Activated CD4-positive, alpha-beta T cell treated with anti-CD3 and anti-CD28 coated beads, Interleukin-2, amount 50 U/mL, for 24 hours (primary cell): ENCODE measurements at places on chromosomes 1 and 21.

DNA sequence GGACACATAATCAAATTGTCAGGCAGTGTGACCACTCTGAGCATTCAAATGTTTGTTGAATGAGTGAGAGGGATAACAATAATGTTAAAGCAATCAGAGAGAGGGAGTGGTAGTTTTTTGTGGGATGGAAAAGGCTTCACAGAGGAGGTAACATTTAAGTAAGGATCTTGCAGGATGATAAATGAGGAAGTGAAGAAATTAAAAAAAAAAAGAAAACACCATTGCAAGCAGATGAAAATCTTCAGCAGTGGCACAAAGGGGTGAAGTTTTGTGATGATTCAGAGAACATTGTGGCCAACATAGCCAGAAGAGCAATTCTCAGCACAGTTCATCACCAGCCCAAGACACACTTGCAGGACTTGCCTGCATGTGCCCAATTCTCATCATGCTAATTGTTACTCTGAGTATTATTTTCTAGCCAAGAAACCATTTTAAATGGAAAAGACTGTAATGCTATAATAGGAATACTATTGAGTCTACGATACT is 35.0 kb downstream of the OVGP1 start:
- DNase-seq, result no peak

DNA sequence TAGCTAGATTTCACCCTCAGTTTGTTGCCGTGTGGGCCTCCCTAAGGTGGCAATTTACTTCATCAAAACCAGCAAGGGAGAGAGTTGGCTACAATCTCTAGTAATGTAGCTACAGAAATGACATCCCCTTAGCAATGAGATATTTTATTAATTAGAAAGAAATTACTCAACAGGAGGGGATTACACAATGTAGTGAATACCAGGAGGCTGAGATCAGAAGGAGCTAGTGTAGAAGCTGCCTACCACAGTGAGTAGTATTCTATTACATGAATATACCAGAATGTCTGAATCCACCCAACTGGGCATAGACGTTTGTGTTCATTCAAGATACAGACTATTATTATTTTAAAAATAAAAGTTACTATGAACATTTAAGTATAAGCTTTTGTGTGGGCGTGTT is 868.2 kb upstream of the CXADR start:
- no peak for DNase-seq

DNA sequence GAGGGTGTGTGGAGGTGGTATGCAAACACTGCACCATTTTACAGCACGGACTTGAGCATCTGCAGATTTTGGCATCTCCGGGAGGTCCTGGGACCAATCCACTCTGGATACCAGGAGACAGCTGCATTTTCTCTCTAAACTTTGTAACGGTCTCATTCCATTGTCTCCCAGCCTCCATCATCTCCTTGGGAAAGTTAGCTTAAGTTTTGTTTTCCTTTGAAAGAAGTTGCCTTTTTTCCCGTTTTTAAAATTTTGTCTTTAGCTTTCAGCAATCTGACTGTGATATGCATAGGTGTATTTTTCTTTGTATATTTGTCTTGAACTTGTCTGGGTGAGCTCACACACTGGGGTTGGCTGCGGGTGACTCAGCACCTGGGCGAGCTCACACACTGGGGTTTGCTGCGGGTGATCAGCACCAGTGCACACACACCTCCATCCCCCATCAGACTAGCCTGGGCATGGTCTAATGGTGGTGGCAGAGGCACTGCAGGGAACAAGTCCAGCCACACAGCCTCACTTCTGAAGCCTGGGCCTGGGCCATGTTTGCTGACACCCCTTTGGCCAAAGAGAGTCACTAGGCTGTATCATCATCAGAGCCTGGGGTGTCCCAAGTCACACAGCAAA is 32.1 kb upstream of the COL18A1 start:
- no peak for DNase-seq

- peak; percentile 52 for DNase-seq
Measured at GRCh38 chr21:45292399-45293219, 4.9 kb upstream of the POFUT2 start.

- DNase-seq, result no peak
Measured at GRCh38 chr1:111509997-111510375, 6.6 kb upstream of the ADORA3 start.

- DNase-seq, result no peak
Measured at GRCh38 chr1:162004441-162004950, 19.2 kb downstream of the OLFML2B start.

- peak; percentile 49 for DNase-seq
Measured at GRCh38 chr21:33266050-33266788, at the start of gene IL10RB. IL10RB (plus strand) TSS chr21:33266367; CDS start chr21:33266466, 99 bp downstream.

- DNase-seq, result no peak
Measured at GRCh38 chr21:29360799-29361765, 62.4 kb downstream of the BACH1 start.

DNA sequence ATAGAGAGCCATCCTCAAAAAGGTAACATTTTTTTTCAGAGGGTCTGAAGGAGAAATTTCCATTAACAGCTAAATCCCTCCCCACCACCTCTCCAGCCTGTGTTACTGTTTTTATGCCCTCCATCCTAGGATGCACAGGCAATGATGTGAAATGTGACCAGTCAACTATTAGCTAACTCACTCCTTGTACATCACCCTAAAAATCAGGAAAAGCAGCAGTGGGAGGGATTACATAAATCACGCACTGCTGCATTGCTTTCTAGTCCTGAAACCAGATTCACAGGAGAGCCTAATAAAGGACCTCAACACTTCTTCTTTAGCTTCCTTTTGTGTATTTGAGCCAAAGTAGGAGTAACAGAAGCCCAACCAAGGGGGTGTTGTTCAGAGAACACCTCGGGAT is 66.3 kb downstream of the LMO4 start:
- DNase-seq, result no peak

DNA sequence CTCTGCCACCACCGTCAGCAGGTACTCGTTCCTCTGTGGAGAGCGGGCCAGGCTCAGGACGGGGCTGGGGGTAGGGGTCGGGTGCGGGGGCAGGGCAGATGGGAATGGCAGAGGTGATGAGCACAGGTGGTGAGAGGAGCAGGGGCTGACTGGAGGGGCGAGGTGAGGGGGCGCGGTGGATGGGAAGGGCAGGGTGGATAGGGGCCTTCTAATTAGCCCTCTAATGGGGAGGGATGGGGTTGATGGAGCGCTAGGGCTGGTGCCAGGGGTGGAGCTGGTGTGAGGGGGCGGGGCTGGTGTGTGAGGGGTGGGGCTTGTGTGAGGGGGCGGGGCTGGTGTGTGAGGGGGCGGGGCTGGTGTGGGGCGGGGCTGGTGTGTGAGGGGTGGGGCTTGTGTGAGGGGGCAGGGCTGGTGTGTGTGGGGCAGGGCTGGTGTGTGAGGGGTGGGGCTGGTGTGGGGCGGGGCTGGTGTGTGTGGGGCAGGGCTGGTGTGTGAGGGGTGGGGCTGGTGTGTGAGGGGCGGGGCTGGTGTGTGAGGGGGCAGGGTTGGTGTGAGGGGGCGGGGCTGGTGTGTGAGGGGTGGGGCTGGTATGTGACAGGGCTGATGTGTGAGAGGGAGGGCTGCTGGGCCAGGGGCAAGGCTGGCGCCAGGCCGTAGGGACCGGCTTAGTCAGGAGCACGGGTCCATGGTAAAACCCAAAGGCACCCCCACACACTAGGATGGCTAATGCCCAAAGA is 5.9 kb downstream of the KRTAP10-1 start:
- no peak for DNase-seq

DNA sequence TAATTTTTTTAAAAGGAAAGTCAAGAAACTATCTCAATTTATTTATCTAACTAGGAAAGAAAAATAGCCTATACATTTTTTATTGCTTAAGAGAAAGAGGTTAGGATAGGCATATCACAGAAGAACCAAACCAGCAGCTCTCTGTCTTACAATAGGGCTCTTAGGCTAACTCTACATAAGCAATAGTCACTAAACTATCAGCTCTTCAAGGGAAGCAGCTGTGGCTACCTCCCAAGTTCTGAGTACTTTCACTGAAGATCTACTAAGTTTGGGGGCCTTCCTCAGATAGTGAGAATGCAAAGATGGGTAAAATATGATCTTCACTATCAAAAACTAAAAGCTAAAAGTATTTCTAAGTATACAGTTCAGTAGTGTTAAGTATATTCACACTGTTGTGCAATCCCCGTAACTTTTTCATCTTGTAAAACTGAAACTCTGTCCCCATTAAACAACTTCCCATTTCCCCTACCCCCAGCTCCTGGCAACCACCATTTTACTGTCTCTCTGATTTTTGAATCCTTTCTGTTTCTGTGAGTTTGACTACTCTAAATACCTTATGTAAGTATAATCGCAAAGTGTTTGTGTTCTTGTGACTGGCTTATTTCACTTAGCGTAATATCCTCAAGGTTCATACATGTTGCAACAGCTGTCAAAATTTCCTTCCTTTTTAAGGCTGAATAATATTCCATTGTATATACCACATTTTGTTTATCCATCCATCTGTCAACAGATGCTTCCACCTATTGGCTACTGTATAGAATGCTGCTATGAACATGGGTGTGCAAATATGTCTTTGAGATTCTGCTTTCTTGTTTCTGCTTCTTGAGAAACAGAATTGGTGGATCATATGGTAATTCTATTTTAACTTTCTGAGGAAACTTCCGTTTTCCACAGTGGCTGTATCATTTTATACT is 73.3 kb downstream of the ACBD6 start:
- no peak for DNase-seq

GRCh38 chr1:214075999-214076707 is 88.4 kb downstream of the PROX1 start:
- DNase-seq, result no peak

DNA sequence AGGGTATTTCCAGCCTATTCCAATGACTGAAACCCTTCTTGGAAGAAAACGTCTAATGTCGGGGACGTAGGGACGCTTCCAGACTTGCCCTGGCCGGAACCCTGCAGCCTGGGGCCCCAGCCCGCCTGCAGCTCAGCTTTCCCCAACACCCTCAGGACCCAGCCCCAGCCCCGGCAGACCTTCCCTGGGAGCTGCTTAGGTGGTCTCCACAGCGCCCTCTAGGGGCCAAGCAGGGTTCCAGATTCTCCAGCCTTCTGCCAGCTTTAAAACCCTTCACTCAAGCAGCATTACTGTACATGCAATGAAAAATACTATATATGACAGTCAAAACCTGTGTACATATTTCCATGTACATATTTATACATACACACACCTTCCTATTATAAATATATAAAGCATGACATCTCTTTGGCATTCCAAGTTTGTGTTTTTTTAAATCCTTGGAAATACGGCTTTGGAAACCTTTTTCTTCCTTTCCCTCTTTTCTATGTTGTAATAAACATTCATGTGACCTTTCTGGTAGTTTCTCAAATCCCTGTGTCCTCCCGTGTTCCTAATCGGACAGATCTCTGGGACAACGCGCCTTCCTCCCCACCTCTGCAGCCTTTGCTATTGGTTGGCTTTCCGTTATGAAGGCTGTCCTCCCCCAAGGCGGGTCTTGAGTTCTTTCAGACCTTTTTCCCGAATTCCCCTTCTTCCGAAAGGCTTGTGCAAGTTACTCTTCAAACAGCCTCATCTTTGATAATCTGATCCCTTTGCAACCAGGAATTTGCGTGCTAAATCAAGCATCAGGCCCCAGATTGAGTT is 60.3 kb downstream of the STUM start:
- DNase-seq, result peak; percentile 44

GRCh38 chr21:17775431-17776126 is 43.6 kb downstream of the C21orf91 start:
- DNase-seq, result no peak

DNA sequence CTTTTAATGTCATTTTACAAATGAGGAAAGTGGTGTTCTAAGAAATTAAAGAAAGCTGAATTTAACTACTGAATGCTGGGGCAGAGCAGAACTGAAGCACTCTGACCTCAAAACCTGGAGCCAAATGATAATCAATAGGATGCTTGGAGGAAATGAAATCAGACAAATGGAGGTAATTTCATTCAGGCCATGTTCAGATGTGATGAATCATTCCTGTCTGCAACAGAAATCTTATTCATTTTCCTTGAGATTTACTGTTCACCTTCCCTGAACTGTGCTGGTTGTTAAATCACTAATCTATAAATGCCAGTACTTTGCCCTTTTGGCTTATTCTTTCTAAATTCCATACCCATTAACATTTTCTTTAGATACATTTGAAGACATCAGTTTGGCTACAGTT is 85.6 kb upstream of the SNX7 start:
- DNase-seq, result no peak

- DNase-seq, result no peak
Measured at GRCh38 chr1:11059155-11059967, 457 bp downstream of the SRM start.

- no peak for DNase-seq
Measured at GRCh38 chr1:205024679-205025078, 18.3 kb upstream of the CNTN2 start.

DNA sequence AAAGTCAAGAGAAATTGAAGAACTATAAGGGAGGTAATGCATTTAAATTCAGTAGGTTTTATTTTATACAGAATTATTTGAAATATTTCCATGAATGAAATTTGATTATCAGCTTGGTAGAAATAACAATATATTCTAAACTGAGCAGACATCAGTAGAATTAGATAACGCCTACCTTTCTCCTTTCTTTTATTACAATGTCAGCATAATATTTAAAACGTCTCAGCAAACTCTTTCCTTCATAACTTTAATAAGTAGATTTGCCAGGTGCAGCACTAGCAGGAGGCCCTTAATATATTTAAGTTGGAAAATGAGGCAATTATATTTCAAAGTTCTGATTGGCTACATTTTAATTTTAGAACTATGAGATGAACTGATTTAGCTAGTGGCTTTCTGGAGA is 298.8 kb downstream of the BRINP3 start:
- DNase-seq, result no peak

- no peak for DNase-seq
Measured at GRCh38 chr1:62438163-62438562, 1.3 kb downstream of the USP1 start.

DNA sequence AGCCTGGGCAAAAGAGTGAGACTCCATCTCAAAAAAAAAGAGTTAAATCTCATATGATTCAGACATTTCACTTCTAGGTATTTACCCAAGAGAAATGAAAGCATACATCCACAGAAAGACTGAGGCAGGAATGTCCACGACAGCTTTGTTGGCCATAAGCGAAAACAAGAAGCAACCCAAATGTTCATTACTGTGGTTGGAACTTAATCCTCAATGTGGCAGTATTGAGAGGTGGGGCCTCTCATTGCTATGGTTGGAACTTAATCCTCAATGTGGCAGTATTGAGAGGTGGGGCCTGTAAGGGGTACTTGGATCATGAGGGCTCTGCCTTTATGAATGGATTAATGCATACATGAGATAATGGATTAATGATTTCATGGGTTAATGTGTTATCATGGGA is 15.2 kb downstream of the C21orf58 start:
- DNase-seq, result no peak

DNA sequence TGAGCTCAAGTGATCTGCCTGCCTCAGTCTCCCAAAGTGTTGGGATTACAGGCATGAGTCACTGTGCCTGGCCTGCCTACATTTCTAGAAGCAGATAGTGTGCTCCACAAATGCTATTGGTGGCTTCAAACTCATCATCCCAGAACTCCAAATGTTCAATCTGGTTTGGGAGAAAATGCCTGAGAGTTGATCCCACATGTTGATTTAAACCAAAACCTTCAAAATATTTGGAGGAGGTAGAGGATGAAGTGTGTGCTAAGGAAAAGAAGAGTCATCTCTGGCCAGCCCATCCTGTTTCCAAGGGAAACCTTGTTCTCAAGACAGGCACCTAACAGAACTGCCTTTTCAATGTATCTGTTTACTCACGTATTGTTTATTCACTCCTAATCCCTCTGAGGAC is 55.4 kb upstream of the GRHL3 start:
- no peak for DNase-seq
